MG63 (cell line): ENCODE measurements at places on chromosomes 16 and 17. TPM values are rescaled to one million over a fixed set of nuclear protein-coding genes. Genes with fewer than 3 reads are reported as not detected.
A peak's percentile ranks its signal among the peaks of the same experiment; 100 is the strongest.

DNA sequence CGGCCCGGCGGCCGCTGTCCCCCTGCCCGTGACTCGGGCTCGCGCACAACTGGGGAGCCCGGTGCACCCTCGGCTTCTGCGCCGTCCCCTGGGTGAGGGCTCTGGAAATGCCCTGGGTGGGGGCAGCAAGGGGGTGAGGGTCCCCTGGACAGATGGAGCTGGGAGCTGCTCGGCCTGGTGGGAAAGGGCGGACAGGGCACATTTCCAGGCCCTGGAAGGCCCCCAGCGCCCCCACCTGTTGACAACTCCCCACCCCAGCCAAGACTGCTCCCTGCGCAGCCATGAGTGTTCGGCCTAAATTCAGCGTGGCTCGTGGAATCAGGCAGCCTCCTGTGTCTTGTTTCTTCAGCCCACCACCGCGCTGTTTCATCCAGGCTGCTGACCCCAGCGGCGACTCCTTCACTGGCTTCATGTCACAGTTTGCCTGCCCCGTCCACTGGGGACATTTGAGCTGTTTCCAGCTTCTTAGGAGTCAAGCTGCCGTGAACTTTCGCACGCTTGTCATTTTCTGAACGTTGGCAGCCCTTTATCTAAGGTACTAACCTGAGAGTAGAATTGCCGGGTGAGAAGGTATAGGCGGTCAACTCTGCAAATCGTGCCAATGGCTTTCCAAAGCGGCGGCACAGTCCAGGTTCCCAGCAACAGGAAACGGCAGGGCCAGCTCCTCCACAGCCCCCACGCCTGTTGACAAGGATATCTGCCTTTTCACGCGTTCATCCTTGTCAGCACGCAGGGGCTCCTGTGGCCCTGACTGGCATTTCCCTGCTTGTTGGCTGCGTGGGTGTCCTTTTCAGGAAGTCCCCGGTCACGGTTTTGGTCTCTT, 895 bp downstream of the UTS2R start:
- DNase-seq, result no peak

GRCh38 chr17:82788206-82789001, 36.5 kb downstream of the TBCD start:
- no peak for DNase-seq

Gene FAM171A2
- total RNA-seq, result 2.1 and 9.3 TPM in 2 replicates

DNA sequence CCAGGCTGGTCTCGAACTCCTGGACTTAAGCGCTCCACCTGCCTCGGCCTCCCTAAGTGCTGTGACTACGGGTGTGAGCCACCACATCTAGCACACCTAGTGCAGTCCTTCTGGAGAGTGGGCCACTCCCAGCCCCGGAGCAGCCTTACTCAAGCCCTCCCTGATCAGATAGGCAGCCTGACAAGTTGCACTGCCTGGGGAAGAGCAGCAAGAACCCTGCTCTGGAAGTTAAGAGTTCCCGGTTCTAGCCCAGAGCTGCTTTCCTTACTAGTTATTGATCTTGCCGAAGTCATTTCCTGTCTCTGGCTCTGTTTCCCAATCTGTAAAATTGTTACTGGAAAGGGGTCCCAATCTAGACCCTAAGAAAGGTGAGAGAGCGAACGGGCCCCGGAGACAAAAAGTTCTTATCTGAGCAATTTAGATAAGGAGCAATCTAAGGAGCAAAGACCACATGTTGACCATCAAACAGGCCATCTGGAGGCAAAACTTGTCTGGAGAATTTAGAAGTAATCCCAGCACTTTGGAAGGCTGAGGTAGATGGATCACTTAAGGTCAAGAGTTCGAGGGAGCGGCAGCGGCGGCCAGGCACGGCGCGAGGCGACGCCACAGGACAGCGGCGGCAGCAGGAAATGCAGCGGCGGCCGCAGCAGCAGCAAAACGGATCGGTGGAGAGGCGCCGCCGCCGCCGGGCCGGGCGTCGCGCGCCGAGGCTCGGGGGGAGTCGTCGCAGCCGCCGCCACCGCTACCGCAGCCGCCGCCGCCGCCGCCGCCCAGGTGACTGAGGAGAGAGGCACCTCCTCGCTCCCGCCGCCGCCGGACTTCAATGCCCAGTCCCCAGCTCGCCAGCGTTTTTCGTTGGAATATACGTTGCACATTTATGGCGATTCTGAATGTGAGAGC, 4.3 kb upstream of the NAGLU start:
- peak; percentile 65 for DNase-seq

Gene RASD1
- total RNA-seq, result 0.67 and 5.6 TPM in 2 replicates

GRCh38 chr16:47861999-47862398, 293.8 kb downstream of the ABCC12 start:
- DNase-seq, result no peak

DNA sequence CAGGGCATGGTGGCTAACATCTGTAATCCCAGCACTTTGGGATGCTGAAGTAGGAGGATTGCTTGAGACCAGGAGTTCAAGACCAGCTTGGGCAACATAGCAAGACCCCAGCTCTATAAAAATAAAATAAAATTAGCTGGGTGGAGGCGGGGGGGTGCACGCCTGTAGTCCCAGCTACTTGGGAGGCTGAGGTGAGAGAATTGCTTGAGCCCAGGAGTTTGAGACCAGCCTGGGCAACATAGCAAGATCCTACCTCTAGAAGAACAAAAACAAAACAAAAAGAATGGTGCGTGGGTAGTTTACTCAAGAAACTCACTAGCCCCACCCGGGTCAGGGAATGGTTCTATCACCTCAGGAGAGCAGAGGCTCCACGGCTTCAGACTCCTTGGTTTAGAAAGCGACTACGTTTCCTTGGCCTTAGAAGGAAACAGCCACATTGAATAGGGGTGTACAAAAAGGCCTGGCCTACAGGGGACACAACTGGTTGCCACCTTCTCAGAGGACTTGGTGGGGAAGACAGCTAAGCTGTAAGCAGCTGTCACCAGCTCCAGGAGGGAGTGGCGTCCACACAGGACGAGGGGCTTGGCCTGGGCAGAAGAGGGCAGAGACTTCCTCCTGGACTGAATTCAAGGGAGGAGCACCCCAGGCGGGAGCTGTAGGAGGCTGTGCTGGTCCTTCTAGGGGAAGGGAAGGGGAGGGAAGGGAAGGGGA, 716 bp downstream of the TK1 start:
- peak; percentile 80 for DNase-seq

DNA sequence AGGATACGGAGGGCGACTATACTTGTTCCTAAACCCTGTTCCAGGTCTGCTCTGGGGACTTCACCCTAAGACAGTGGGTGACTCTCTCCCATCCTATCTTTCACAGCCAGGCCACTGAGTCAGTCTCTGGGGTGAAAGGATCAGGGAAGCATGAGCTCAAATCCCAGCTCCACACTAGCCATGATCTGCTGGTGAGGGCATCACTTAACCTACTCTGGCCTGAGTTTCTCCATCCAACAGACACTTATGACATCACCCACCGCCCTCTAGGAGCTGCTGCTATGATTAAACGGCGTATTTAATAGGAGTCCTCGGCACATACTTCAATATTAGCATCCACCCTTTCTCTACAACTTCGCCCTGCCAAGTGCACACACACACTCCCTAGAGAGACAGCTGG, 10.1 kb downstream of the GAST start:
- DNase-seq, result no peak

GRCh38 chr17:3536716-3537115, 20.9 kb downstream of the TRPV3 start:
- no peak for DNase-seq

DNA sequence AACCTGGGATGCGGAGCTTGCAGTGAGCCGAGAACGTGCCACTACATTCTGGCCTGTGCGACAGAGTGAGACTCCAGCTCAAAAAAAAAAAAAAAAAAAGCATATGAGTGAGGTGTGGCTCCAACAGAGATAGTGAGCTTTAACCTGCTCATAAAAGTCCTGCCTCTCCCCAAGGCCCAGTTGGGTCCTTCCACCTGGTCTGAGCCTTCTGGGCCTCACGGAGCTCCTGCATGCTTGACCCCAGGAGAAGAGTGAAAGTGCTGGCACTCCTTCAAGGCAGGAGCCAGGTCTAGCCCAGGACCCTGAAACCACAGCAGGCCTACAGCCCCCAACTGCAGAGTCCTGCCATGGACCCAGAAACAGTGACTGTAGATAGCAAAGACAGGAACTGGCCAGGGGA, 17.7 kb downstream of the HSD11B2 start:
- no peak for DNase-seq

Gene TRIM37
- 9.1 and 10.6 TPM in 2 replicates for total RNA-seq
